A549 treated with GW870086 at 1 μM for 4 hours (cell line): ENCODE measurements at places on chromosomes 4 and X. TPM values are rescaled to one million over a fixed set of nuclear protein-coding genes. Genes with fewer than 3 reads are reported as not detected.

ZXDA gene
- 1.3 to 2.0 TPM (median 1.6 TPM) in 5 replicates for total RNA-seq

STAP1 gene
- total RNA-seq, result not detected in 5 replicates

TMSB4X gene
- total RNA-seq, result 5,171 to 8,032 TPM (median 5,790 TPM) in 5 replicates

MAGIX gene
- 2.0 to 5.5 TPM (median 2.7 TPM) in 5 replicates for total RNA-seq

CXCL1 gene
- total RNA-seq, result 8.2 to 9.5 TPM (median 9.2 TPM) in 5 replicates

HS3ST1 gene
- total RNA-seq, result 0.57 to 1.2 TPM (median 0.90 TPM) in 5 replicates

MAD2L1 gene
- 39.5 to 69.0 TPM (median 47.2 TPM) in 5 replicates for total RNA-seq

IL13RA2 gene
- 0.21 to 0.27 TPM (median 0.21 TPM) in 3 of 5 replicates, not detected in the others for total RNA-seq

CAMK2D gene
- 12.0 to 17.3 TPM (median 16.2 TPM) in 5 replicates for total RNA-seq
